ENCODE measurements at places on chromosomes 5 and 9.

DNA sequence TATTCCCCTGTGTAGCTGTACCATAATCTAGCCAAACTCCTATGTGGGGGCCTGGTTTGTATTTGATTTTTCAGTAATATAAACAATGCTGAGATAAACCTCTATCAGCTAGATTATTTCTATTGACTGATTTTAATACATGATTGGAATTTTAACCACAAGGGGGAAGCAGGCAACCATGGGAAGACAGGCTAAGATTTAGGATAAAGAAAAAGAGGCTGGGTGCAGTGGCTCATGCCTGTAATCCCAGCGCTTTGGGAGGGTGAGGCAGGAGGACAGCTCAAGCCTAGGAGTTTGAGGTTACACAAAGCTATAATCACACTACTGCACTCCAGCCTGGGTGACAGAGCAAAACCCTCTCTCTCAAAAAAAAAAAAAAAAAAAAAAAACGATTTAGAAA is 18.1 kb upstream of the GPX3 start:
- DNase-seq = no peak

GRCh38 chr5:113162770-113163169 is 186.2 kb downstream of the DCP2 start:
- DNase-seq = no peak

- DNase-seq = no peak
These were observed 24.9 kb upstream of the SNCAIP start for GRCh38 chr5:122287101-122287500.

GRCh38 chr9:135701959-135702721 is at the start of gene KCNT1:
Gene KCNT1, plus strand, starts transcription at chr9:135702185. Its CDS starts 74 bp downstream, at chr9:135702259.
- peak; percentile 33 for DNase-seq

DNA sequence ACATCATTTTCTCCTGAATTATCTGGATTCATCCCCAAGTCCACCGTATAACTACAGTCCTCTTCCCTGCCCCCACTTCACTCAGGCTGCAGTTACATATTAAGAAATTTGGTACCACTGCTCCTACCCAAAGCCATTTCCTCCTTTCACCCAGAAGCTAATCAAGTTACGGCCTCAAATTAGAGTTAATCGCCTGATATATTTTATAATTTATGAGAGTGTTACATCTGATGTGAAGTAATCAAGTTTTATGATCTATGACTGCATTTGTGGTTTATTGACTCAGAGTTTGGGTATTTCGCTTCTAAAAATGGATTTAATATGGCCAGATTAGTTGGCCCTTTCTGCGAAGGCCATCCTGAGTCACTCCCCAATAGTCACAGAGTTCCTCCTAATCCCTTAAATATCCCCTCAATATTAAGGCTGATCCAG is 223.6 kb upstream of the KIF2A start:
- DNase-seq = no peak

- no peak for DNase-seq
These were observed 148.1 kb downstream of the NPR3 start for GRCh38 chr5:32859211-32859641.
